Dermis microvascular lymphatic vessel endothelial cell (primary cell): ENCODE measurements at places on chromosomes 6 and 20.

- no peak for DNase-seq
These were observed 473.5 kb upstream of the SPTLC3 start for GRCh38 chr20:12535316-12535715.

DNA sequence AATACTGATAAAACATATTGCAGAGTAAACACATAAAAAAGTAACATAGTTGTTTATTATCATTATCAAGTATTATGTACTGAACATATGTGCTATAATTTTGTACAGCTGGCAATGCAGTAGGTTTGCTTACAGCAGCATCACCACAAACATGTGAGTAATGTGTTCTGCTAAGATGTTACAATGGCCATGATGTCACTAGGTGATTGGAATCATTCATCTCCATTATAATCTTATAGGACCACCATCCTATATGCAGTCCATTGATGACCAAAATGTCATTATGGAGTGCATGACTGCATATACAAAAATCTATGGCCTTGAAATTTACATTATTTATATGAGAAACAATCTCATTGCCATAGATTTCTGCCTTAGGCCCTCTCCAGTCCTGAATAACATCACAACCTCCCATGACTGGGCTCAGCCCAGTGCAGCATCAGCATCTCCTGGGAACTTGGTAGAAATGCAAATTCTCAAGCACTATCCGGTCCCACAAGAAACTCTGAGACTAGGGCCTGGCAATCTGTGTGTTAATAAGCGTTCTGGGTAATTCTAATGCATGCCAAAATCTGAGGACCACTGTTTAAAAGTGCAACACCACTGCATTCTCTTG lies 352.0 kb upstream of the MARCKS start:
- DNase-seq = no peak

GRCh38 chr20:61447952-61448351 lies 195.9 kb downstream of the CDH4 start:
- DNase-seq = no peak

DNA sequence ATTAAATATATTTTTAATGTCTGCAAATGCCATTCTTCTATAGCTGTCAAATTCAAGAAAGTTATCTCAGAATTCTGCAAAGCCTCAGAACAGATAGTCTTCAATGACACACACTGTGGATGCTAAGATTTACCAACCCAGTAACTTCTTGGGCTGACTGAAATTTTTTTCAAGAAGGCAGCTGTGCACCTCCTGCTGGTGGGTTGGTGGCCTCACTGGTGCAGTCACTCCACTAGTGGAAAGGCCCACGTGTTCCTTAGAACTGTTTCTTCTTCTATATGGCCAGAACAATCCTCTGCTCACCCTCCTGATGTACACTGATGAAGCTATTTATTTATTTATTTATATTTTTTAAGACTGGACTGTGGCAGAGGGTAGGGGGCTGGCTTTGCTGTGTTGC lies 28.1 kb upstream of the MTCL3 start:
- peak; percentile 2 for DNase-seq

DNA sequence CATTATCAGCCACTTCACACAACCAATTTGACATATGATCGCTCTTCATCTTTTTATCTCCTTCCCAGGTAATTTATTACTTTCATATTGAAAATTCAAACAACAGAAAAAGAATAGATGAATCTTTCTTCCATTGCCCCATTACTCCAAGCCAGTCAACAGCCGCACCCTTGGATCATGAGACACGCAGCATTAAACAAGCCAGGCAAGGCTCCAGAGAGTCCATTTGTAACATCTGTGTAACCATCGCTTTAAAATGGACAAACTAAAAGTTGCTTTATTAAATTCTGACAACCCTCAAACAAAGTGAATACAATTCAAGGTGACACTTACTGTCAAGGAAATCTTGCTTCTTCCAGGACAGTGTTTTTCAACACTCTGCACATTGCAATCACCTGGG lies 200.3 kb downstream of the EPM2A start:
- no peak for DNase-seq

GRCh38 chr20:53425941-53426340 lies 167.7 kb downstream of the ZNF217 start:
- no peak for DNase-seq

DNA sequence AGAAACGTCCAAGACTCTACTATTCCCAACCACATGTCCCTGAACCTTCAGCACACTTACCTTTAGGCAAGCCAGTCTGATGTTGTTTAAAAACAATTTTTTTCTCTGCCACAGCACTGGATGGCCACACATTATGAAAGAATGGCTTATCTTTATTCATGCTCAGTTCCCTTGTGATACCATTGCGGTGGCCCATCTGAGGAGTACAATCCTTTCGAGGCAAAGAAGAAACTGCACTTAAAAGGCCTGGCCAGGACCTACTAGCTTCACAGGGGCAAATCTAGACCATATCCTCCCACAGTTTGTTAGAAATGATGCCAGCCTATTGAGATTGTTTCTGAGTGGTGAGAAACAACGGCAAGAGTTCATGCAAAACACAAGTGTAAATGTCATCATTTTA lies 88.4 kb upstream of the PLEKHG1 start:
- DNase-seq = no peak

GRCh38 chr20:23246717-23247664 lies 103.6 kb upstream of the NXT1 start:
- DNase-seq = peak; percentile 39

DNA sequence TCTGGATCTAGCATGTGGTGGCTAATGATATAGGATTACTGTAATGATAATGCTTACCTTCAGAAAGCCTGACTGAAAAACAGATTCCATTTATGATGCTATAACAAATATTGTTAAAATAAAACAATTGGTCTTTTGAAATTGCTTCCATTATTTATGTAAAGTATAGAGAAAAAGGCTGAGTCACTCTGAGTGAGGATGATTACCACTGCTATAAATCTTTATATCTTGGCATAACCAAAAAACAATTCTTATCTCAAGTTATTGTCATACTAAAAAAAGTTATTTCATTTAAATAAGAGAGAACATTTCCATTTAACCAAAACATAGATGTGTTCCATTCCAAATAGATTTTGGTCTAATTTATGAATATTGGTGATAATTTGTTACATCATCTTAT lies 53.0 kb upstream of the DST start:
- no peak for DNase-seq
